ENCODE measurements at places on chromosomes 7 and 10.

DNA sequence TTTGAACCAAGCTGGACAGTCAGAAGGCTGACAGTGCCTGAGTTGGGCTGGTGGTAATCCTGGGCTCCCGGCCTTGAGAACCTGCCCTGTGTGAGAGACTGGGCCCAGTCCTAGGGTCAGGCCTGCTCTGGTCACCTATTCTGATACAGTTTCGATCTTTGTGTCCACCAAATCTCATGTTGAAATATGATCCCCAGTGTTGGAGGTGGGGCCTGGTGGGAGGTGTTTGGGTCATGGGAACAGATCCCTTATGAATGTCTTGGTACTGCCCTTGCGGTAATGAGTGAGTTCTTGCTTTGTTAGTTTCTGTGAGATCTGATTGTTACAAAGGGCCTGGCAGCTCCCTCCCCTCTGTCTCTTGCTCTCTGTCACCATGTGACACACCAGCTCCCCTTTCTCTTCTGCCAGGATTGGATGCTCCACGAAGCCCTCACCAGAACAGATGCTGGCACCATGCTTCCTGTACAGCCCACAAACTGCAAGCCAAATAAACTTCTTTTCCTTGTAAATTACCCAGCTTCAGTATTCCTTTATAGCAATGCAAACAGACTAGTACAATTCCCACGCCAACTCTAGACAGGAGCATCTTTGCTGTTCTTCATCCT is 111.8 kb upstream of the ZNF438 start:
- no peak for DNase-seq

DNA sequence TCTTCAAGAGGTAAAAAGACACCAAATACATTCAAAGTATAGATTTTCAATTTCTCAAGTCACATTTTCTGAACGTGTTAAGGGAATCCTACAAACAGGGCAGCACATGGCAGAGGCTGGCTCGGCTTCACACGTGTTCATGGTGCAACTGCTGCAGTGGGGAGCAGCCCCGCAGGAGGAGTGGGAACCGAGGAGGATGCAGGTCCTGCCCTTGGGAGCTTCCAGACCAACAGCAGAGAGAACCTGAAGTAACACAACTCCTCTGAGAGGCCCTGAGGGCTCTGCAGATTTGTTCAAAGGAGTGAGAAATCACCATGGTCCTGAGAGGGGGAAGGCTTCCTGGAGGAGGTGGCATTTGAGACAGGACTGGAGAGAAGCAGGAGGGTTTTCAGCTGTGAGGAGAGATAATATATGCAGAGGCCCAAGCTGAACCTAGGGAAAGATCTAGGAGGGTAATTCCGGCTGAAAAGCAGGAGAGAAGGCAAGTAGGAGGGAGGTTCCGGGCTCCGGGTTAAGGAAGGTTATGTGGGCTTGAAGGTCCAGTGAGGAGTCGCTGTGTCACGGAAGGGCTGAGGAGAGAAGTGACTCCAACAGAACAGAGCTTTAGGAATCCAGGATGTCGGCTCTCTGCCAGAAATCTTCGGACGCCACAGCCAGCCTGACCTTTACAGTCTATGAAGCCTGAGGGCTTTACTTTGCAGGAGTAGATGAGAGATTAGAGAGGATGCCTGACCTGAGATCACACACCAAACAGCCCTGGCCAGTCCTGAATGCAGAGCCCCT is 77.5 kb downstream of the GPR26 start:
- DNase-seq = peak; percentile 50

DNA sequence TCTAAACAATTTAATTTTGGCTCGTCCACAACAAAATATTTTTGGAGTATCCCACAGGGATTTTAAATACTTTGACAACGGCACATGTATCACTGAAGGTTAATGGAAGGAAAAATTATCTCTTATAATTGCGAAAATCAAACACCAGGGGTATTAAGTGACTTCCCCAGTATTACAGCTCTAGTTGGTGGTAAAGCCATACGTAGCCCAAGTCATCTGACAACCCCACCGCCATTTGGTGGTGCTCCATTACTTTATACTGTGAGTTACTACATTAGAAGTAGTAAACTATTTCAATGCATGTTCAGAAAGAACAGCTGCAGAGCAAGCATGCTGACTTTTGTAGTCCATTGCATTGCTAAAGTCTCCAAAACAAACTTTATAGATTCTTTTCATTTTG is 179.7 kb downstream of the HGF start:
- DNase-seq = peak; percentile 5

DNA sequence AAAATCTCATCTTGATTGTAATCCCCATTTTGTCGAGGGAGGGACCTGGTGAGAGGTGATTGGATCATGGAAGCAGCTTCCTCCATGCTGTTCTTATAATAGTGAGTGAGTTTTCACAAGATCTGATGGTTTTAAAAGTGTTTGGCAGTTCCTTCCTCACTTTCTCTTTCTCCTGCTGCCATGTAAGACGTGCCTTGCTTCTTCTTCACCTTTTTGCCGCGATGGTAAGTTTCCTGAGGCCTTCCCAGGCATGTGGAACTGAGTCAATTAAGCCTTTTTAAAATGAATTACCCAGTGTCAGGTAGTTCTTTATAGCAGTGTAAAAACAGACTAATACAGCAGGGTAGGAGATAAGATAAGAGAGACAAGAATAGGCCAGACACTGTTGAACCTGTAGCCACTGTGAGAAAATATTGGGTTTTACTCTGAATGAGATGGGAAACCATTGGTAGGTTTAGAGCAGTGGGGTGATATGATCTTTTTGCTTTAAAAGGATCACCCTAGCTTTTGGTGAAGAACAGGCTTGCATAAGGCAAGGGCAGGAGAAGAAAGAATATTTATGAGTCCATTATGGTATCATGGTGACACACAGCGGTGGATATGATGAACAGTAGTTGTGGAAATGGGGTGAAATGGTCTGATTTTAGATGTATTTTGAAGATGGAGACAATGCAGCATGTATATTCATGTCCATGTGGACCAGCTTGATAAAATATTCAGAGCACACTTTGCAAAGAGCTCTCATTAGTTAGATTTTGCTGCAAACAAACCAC is 11.5 kb downstream of the OR6B1 start:
- DNase-seq = peak; percentile 45

DNA sequence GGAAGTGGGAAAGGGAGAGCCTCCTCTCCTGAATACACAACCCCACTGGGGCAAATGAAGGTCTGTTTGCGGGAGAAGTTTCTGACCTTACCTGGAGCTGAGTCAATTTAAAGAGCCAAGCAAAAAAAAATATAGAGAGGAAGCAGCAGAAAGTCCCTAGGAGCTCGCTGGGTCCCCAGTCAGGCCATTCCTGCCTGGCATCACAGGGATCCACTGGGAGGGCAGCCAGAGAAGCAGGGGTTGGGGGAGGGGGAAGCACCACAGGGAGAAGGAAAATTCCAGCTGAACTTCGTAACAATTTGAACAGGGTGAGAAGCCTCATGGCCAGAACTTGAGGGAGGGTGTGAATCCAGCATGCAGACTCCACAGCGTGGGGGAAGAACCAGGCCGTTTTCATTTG is 298.7 kb downstream of the LRRTM3 start:
- no peak for DNase-seq
